ENCODE measurements at places on chromosomes 3 and 15. TPM values are rescaled to one million over a fixed set of nuclear protein-coding genes. Genes with fewer than 3 reads are reported as not detected.

Gene CEP97
- 12.0 TPM for total RNA-seq

Gene EPB42
- not detected for total RNA-seq

DNA sequence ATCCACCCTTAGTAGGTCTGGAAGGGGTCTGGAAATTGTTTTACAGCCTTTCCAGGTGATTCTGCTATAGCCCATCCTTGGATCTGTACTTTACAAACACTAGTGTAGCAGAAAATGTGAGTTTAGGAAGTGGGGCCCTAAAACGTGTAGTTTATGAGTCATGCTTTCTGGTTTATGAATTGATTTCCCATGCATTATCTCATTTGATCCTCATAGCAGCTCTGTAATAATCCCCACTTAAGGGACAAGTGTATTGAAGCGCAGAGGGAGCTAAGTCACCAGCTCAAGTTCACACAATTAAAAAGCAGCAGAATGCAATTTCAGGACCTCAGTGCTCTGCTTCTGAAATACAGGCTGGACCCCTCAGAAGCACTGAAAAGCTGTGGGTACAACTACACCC is 22.7 kb upstream of the STARD5 start:
- no peak for DNase-seq

DNA sequence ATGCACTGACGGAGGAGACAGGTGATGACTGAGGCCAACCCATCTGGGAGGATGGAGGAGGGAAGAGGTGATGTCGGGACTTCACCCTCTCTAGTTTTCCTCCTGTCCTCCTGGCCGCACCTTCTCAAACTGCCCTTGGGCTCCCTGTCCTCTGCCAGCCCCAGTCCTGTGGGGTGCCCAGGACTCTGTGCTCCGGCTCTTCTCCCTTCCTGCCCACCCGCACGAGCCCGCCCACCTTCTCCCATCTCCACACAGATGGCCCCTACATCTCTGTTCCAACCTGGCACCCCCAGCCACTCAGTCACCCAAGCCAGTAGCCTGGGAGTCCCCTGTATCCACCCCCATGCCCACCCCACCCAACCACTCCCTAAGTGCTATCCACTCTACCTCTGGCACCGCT is 206.7 kb upstream of the LINGO1 start:
- DNase-seq: no peak

GRCh38 chr3:72844436-72844993 is 3.7 kb downstream of the SHQ1 start:
- no peak for DNase-seq

DNA sequence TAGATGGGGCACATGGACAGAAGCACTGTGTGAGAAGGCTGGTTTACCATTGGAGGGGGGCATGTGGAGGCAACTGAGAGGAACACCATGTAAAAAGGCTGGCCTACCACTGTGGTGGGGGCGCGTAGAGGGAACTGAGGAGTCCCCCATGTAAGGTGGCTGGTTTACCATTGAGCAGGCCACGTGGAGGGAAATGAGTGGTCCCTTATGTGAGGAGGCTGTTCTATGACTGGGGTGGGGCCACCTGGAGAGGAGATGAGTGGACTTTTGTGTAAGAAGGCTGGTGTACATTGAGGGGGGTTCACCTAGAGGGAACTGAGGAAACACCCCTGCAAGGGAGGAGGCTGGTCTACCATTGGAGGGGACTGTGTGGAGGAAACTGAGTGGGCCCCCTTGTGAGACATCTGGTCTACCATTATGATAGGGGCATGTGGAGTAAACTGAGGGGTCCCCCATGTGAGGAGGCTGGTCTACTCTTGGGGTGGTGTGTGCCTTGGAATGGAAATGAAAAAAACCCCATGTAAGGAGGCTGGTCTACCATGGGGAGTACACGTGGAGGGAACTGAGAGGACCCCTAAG is 156.9 kb downstream of the FBLN2 start:
- DNase-seq: no peak
